ENCODE measurements at places on chromosomes 11 and 22.

DNA sequence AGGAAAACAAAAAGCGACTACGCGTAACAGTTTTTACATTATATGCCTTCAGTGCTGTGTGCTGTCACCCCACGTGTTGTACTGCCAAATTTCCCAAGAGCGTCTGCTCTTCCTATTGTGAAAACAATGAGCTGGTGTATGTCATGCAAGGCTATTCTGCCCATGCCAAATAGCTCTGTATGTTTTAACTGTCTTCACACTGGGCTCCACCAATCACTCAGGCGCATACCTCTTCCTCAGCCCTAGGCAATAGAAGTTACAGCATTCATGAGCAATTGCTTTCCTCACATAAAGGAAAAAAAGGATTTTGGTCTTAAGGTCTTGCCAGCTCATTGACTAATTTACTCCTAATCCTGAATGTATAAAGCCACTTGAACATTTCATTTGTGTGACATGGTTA, 606.8 kb downstream of the NTM start:
- no peak for DNase-seq

- DNase-seq, result no peak
Measured at GRCh38 chr11:118657238-118657637, 22.2 kb downstream of the TREH start.

GRCh38 chr11:132528181-132528580, 1004.1 kb downstream of the OPCML start:
- DNase-seq, result no peak

DNA sequence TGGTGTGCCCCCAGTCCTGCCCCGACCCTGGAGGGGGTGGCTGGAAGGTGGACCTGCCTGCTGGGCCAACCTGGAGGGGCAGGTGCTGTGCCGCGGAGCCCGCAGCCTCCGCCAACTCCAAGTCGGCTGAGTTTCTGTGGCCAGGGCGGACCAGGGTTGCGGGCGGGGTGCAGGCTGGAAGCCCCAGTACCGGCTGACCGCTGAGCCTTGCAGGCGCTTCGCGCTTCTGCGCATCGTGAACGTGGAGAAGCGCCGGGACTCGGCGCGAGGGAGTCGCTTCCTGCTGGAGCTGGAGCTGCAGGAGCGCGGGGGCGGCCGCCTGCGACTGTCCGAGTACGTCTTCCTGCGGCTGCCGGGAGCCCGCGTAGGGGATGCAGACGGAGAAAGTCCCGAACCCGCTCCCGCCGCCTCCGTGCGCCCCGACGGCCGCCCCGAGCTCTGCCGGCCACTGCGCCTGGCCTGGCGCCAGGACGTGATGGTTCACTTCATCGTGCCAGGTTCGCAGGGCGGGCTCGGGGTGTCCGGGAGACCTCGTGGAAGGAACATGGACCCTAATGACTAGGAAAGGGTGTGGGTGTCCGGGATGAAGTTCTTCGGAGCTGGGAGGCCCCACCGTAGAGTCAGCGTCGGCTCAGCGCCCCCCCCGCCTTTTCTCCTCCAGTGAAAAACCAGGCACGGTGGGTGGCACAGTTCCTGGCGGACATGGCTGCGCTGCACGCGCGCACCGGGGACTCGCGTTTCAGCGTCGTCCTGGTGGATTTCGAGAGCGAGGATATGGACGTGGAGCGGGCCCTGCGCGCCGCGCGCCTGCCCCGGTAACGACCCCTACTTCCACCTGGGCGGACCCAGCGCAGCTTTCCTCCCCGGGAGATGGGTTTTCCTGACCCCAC, 10.2 kb downstream of the B4GALNT4 start:
- no peak for DNase-seq

- DNase-seq, result no peak
Measured at GRCh38 chr11:45512471-45513148, 152.8 kb downstream of the CHST1 start.

GRCh38 chr11:36345084-36345511, 49.0 kb downstream of the PRR5L start:
- DNase-seq, result no peak

- DNase-seq, result no peak
Measured at GRCh38 chr11:74490941-74491340, 2.6 kb downstream of the LIPT2 start.

DNA sequence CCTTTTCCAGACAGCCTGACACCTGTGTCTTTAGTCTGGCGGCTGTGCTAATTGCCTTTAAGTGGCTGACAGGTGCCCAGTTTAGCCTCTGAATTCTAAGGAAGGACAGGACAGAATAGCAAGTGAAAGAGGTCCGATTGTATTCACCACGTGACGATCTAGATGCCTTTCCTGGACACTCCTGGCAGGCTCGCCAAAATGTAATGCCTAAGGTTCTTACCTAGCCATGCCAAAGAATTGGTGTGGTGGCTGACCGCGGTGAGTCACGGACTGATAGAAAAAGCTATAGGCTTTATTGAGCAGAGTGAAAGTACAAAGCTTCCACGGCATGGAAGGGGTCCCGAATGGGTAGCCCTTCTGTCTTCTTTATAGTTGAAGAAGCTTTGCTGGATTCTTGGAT, 26.7 kb downstream of the ANKRD42 start:
- no peak for DNase-seq

- DNase-seq, result no peak
Measured at GRCh38 chr11:45554230-45554967, 111.0 kb downstream of the CHST1 start.

- no peak for DNase-seq
Measured at GRCh38 chr22:19867617-19868016, 12.9 kb upstream of the GNB1L start.

DNA sequence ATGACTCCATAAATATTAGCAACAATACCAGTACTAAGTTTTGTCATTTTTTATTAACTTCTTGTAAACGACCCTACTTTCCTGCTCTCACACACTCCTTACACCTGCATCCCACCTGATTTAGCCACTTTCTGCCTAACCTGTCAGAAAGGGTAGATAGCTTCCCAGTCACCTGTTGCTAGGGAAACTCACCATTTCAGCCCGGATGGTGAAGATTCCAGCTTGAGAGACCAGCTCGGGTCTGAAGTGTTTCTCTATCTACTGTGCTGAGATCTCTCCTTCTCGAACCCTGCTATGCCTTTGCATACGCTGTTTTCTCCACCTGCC, at the start of gene PARVG:
Gene PARVG (plus strand): TSS at position 220 of the 327 bp plus-strand sequence. CDS start 2,405 bp downstream, outside the sequence.
- DNase-seq, result peak; percentile 77

GRCh38 chr11:132094598-132094997, 724.2 kb downstream of the NTM start:
- DNase-seq, result no peak

GRCh38 chr11:62416596-62416995, 2.2 kb upstream of the SCGB1A1 start:
- DNase-seq, result no peak

DNA sequence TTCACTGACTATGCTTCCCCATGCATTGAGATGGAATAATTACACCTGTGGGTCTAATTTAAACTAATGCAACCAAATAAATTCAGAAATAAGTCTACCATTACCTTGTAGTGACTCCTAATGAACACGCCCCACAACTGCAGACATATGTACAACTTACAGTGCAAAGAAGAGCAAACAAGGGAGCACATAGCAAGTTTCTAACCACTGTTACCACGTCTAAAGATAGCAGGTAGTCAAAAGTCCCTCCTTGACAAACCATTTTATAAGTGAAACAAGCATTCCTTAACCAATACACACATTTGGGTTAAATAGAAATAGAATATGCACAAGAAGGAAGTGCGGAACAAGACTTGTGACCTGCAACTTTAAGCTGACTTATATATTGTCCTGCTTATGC, 20.6 kb downstream of the PHF21A start:
- DNase-seq, result no peak

GRCh38 chr11:2398664-2399355, 1.7 kb upstream of the TSSC4 start:
- DNase-seq, result no peak

- peak; percentile 19 for DNase-seq
Measured at GRCh38 chr22:47213571-47214230, 451.3 kb downstream of the TBC1D22A start.

DNA sequence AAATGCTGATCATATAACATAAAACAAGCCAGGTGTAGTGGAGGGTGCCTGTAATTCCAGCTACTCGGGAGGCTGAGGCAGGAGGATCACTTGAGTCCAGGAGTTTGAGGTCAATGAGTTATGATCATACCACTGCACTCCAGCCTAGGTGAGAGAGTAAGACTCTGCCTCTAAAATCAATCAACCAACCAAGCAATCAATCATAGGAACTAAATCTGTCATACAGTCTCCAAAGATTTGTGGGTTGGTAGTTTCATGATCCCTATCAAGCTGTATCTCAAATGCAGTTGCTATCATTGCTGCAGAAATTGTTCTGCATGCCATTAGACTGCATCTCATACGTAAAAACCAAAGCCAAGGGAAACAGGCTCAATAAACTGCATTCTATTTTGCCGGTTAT, 33.1 kb downstream of the NARS2 start:
- DNase-seq, result no peak

DNA sequence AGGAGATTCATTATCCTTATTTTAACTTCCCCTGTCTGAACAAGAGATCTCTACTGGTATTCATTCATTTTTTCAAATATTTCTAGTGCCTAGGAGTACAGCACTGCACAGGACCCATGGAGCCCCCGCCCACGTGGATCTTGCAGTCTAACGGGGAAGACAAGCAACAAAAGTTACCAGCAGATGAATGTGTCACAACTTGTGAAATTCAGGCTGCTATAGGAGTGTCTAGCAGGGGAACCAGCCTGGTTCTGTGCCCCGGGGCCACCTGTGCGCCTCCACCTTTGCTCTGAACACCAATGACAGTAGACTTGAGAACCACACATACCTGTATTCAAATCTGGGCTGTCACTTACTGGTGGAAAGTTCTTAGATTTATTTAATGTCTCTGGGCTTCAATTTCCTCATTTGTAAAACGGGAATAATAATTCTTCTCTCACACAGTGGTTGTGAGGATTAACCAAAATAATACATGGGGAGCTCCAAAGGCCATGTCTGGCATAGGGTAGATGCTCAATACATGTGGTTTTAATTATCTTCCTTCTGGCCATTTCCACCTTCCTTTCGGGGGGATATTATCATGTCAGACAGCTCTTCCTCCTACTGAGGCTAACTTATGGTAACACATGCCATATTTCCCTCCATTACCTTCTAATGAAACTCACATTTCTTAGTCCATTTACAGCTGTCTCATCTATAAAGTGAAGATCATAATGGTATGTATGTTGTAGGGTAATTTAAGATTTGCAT, 17.8 kb downstream of the POU2AF1 start:
- DNase-seq, result no peak

DNA sequence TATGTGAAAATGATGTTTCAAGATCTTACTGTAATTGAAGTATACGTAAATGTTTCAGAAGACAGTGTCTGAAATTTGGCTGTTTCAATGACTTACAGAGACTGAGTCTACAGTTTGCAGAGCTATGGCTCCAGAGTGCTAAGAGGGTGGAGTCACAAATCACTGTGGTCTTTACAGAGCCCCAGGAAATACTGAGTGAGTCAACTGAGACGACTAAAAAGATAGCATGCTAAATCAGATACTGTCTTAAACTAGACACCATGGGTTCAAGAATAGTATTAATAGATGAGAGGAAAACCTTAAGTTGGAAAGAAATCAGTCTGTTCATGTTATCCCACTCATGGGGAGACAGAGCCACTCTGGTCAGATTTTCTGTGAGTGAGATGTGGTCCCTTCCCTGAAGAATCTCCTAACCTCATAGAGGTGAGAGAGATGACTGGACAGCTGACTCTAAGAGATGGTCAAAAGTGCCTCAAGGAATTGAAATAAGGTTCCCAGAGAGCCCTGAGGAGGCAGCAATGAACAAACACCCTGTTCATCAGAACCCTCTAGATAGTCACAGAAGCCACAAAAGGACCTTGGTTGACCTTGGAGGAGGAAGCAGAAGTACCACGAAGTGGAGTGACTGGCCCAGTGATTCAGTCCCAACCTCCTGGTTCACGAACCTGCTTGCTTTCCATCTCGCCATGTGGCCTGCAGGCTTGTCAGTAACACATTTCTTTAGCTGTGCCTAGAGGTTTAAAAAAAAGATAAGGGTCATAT, 30.2 kb downstream of the C11orf91 start:
- no peak for DNase-seq

GRCh38 chr11:70129051-70129592, 51.0 kb downstream of the ANO1 start:
- no peak for DNase-seq

- no peak for DNase-seq
Measured at GRCh38 chr22:38454353-38455075, 485 bp downstream of the KCNJ4 start.

DNA sequence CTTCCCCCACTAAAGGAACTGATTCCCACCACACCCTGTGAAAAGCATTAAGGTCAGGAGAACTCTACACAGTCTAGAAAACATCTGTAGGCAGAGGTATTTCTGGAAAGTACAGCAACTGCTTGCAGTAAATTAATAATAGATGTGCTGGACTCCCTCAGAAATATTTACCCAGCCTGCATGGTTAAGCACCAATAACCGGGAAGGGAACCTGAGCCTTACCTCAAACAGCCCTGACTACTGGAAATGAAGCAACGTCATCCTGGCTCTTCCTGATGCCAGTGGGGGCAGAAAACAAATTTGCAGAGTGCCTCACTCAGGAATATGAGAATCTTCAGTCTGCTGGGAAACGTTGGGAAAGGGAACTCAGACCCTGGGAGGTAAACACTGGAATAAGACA, 318.1 kb downstream of the TENM4 start:
- DNase-seq, result no peak

DNA sequence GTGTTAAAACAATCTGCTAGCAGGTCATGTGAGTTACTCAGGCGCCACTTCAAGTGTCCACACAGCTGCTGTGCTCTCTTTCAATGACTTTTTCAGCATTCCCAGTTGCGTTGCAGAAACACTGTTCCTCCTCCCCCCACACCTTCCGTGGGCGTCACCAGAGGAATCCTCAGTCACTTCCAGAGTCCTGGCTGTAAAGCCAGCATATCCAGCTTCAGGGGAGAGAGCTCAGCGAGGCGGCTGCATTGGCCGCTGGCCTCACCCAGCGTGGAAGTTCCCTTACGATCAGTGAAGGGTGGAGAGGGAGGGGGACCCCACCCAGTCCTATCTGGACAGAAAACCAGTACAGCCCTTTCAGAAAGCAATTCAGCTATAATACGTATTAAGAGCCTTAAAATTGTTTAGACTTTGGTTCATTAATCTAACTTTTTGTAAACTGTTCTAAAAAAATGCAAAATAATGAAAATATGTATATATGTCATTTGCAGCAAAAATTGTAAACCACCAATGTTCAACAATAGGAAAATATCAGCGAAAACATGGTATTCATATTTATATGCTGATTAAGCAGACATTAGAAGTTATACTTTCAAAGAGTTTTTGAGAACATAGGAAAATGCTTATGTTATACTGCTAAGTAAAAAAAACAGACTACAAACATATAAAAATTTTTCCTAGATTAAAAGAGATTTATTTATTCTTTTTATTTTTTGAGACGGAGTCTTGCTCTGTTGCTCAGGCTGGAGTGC, 2.8 kb upstream of the ANO9 start:
- no peak for DNase-seq

GRCh38 chr22:46632646-46633249, 12.6 kb downstream of the GRAMD4 start:
- DNase-seq, result no peak

DNA sequence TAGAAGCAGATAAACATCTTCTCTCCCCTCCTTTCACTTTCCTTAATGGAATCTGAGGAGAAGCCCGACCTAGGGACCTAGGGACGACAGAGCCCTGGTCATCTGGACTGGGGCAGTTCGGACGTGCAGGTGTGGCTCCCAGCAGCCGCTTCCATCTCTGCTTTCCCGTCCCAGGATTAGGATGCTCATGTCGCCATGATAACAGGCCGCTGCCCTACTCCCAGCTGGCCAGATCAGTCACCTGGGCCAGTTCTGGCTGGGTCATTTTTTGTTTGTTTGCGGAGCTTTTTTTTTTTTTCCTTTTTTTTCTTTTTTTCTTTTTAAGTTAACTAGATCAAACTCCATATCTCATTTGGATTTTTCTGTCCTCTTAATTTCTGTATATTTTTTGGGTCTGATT, 166.3 kb upstream of the TTC12 start:
- DNase-seq, result no peak

Data from CD4-positive, alpha-beta T cell treated with Interferon alpha-2 for 1 hour (primary cell).